ENCODE measurements at places on chromosomes 12 and 14. TPM values are rescaled to one million over a fixed set of nuclear protein-coding genes. Genes with fewer than 3 reads are reported as not detected.

Gene ZFHX2
- 5.7 TPM for total RNA-seq

GRCh38 chr12:106145539-106146447 lies 7.0 kb upstream of the NUAK1 start:
- DNase-seq, result no peak

GRCh38 chr14:21036751-21037150 lies 2.1 kb upstream of the RNASE13 start:
- DNase-seq, result no peak

DNA sequence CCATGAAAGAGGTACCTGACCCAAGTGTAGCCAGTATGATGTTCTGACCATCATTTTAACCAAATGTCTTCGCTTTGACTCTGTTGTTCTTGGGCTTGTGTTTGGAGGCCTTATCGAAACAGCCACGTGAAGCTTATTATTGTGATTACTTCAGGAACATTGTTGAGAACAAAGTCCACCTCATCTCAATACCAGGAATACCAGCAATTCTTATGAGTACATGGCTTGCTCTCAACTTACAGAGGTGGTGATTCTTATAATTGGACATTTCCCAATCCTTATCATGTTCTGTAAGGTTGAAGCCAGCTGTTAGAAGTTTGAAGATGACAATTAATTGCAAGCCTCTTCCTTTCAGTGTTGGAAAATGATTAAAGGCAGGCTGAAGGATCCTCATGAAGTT lies 21.8 kb upstream of the RPS6KA5 start:
- DNase-seq, result no peak

DNA sequence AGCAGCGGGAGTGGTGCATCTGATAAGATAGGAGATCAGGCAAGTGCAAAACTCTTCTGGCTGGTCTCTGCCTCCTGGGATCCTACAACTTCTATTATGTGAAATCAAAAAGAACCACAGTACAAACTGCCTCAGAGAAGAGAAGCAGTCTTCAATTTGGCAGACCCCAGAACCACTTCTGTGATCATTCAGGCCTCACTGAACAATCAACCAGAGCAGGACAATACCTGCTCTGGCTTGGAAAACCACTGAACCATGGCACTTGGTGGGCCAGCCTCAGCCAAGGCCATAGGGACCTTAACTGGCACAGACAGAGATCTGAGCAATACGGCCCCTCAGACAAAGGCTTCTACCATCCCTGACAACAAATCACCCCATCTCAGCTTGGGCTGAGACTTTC lies 103.0 kb downstream of the NDUFA12 start:
- DNase-seq, result no peak

Measured in osteocyte (in vitro differentiated cells).